ENCODE measurements at places on chromosomes 16 and 17. TPM values are rescaled to one million over a fixed set of nuclear protein-coding genes. Genes with fewer than 3 reads are reported as not detected.

The GLP2R gene
- total RNA-seq = 0.09 TPM

DNA sequence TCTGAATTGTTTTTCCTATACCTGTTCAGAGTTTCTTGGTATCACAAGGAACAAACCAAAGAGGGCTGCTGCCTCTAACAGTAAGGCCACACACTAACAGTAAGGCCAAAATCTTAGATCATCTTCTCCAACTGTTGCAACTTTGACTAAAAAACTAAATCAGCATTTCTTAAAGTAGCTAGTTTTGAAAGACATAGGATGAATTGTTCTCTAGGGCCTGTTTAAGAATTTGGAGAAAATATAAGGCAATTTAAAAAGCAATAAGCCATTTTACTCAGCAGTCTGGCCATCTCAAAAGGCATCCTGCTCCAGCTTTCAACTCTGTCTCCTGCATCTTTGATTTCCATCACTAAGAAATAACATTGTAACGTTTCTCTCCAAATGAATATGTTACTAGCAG is 105.0 kb upstream of the MON1B start:
- H3K36me3 ChIP-seq = no peaks in the 10 kb centered on the region
- H3K4me3 ChIP-seq = no peak overlapping the region
- DNase-seq = no peak
- H3K27me3 ChIP-seq = no peaks in the 10 kb centered on the region
- H3K27ac ChIP-seq = no peak overlapping the region
- H3K4me1 ChIP-seq = peaks cover 5% of the 10 kb centered on the region

DNA sequence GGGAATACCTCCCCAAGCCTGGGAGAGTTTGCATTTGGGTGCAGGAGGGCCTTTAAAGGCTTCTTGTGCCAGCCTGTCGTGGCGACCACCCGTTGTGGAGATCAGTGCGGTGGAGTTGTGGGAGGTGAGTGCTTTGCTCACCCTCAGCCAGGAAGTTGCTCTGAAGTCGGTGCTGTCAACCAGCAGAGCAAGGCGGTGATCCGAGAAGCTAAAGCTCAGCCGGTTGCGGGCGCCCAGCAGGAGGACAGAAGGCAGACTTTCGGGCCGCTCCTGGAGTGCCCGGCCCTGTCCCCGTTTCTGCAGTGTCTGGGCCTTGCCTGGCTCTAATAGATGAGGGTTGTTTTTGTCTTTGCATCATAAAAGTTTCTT is 1.4 kb downstream of the UBE2I start:
- H3K4me1 ChIP-seq = peaks cover 13% of the 10 kb centered on the region
- no peak for DNase-seq
- peak overlapping the region; percentile 95 for H3K27ac ChIP-seq
- peak overlapping the region; percentile 96 for H3K4me3 ChIP-seq

- H3K27ac ChIP-seq = no peak overlapping the region
- no peaks in the 10 kb centered on the region for H3K27me3 ChIP-seq
- DNase-seq = peak; percentile 22
- H3K4me1 ChIP-seq = peaks cover 11% of the 10 kb centered on the region
These were observed 41.8 kb upstream of the AMZ2 start for GRCh38 chr17:68205808-68206720.

- H3K4me3 ChIP-seq = no peak overlapping the region
- no peak overlapping the region for H3K27ac ChIP-seq
- H3K27me3 ChIP-seq = no peaks in the 10 kb centered on the region
- no peaks in the 10 kb centered on the region for H3K36me3 ChIP-seq
- H3K4me1 ChIP-seq = no peaks in the 10 kb centered on the region
These were observed 15.3 kb downstream of the TRPV2 start for GRCh38 chr17:16430650-16431049.

- peaks cover 7% of the 10 kb centered on the region for H3K4me1 ChIP-seq
- no peak for DNase-seq
- H3K27me3 ChIP-seq = no peaks in the 10 kb centered on the region
- peaks cover 11% of the 10 kb centered on the region for H3K36me3 ChIP-seq
These were observed 82.8 kb downstream of the TBC1D16 start for GRCh38 chr17:79952901-79953300.

The PPP1R1B gene
- not detected for total RNA-seq

DNA sequence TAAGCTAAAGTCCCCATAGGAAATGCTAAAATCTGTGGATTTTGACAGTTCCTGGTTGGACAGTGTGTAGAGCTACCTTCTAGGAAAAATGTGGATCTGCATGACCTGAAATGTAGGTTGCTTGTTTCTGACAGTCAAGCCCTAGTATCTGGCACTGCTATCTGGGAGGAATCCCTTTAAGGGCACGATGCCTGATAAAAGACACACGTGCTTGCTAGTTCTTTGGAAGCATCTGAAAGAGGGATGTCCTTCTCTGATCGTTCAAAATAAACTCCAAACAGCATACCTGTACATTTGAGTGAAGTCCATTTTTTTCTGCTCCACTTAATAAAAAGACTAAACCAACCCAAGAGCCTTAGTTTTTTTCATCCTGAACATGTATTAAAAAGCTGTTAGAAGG is 101.3 kb downstream of the CDK5R1 start:
- no peak for DNase-seq
- no peaks in the 10 kb centered on the region for H3K27me3 ChIP-seq
- H3K4me3 ChIP-seq = no peak overlapping the region
- H3K27ac ChIP-seq = no peak overlapping the region
- H3K4me1 ChIP-seq = no peaks in the 10 kb centered on the region

The MYH11 gene
- not detected for total RNA-seq

The SLFN14 gene
- not detected for total RNA-seq

The OXLD1 gene
- 47.6 TPM for total RNA-seq

GRCh38 chr17:27807567-27808470 is 7.5 kb upstream of the NOS2 start:
- H3K4me3 ChIP-seq = no peak overlapping the region
- H3K36me3 ChIP-seq = no peaks in the 10 kb centered on the region
- no peak for DNase-seq

DNA sequence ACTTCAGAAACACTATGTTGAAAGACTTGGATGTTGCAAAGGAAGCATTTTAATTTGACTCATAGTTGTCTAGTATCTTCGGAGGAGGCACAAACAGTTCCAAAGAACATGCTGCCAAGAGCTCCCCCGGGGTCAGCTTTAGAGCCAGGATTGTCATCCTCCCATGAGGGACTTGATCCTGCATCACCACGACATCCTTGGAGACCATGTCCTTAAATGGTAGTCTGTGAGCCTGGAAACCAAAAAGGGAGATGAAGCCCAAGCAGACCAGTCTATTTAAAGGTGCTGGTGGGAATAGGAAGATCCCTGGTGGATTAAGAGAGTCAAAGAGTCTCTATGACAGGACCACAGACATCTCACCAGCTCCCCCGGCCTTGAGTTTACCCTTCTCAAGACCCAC is 33.3 kb upstream of the DYNLRB2 start:
- H3K36me3 ChIP-seq = no peaks in the 10 kb centered on the region
- DNase-seq = no peak
- H3K27me3 ChIP-seq = peaks cover 24% of the 10 kb centered on the region
- H3K4me3 ChIP-seq = no peak overlapping the region
- H3K27ac ChIP-seq = no peak overlapping the region
- H3K4me1 ChIP-seq = no peaks in the 10 kb centered on the region

The TMEM186 gene
- total RNA-seq = 13.9 TPM

DNA sequence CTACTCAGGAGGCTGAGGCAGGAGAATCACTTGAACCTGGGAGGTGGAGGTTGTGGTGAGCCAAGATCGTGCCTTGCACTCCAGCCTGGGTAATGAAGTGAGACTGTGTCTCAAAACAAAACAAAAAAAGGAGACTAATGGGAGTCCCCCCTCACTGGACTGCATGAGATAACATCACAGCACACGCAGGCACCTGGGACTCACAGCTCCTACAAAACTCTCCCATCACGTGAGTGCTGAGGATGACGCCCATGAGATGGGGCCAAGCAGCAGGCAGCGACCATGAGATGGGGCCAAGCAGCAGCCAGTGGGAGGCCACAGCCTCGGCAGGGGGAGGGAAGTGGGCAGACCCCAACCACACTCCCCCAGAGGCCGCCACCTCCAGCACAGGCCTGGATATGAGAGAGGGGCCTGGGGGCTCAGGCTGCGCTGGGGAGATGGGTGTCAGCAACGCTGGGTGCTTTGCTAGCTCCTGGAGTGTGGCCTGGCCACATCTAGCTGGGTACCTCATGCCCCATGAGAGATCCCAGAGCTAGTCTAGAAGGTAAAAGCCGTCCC is 15.4 kb downstream of the DNAAF8 start:
- no peak overlapping the region for H3K4me3 ChIP-seq
- H3K27ac ChIP-seq = no peak overlapping the region
- no peaks in the 10 kb centered on the region for H3K4me1 ChIP-seq
- DNase-seq = no peak
- H3K27me3 ChIP-seq = no peaks in the 10 kb centered on the region

The CLDN9 gene
- total RNA-seq = 0.39 TPM

The TEX19 gene
- not detected for total RNA-seq

- H3K36me3 ChIP-seq = no peaks in the 10 kb centered on the region
- H3K4me1 ChIP-seq = no peaks in the 10 kb centered on the region
- no peak overlapping the region for H3K27ac ChIP-seq
- DNase-seq = no peak
These were observed 2.4 kb downstream of the KCNJ12 start for GRCh38 chr17:21378553-21378952.

- H3K36me3 ChIP-seq = no peaks in the 10 kb centered on the region
- H3K4me1 ChIP-seq = no peaks in the 10 kb centered on the region
- no peaks in the 10 kb centered on the region for H3K27me3 ChIP-seq
- no peak for DNase-seq
- H3K27ac ChIP-seq = no peak overlapping the region
These were observed 167.4 kb downstream of the PITPNC1 start for GRCh38 chr17:67544364-67544955.

The SLC13A2 gene
- not detected for total RNA-seq

- peaks cover 41% of the 10 kb centered on the region for H3K36me3 ChIP-seq
- H3K27ac ChIP-seq = no peak overlapping the region
- H3K4me1 ChIP-seq = peaks cover 6% of the 10 kb centered on the region
- no peak for DNase-seq
- no peaks in the 10 kb centered on the region for H3K27me3 ChIP-seq
- H3K4me3 ChIP-seq = no peak overlapping the region
These were observed 3.1 kb downstream of the ERI2 start for GRCh38 chr16:20803192-20803560.

DNA sequence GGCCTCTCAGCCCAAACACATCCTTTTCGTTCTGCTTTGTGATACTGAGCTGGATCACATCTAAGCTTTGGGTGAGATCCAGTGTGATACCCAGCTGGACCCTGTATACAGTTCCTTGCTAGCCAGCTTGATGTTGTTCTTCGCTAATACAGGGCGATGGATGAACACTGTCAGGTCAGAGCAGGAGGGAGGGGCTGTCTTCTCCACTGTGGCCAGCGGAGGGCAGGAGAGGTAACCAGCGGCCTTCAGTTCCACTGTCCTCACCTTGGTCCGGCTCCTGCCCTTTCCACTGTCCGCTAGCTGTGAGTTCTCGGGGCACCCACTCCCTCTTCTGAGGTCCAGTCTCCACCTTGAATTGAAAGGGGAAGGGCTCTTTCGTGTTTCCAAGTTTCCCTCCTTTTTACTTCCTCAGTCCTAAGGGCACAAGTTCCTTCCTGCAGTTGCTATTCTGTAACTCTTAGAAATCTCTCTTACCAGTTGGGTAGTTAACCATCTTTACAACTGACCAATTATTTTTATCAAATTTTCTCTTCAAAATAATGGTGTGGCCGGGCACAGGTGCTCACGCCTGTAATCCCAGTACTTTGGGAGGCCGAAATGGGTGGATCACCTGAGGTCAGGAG is 3.0 kb upstream of the ZNF213 start:
- peaks cover 36% of the 10 kb centered on the region for H3K36me3 ChIP-seq
- no peaks in the 10 kb centered on the region for H3K27me3 ChIP-seq
- H3K27ac ChIP-seq = no peak overlapping the region
- peak; percentile 60 for DNase-seq
- H3K4me3 ChIP-seq = no peak overlapping the region
- peaks cover 16% of the 10 kb centered on the region for H3K4me1 ChIP-seq

DNA sequence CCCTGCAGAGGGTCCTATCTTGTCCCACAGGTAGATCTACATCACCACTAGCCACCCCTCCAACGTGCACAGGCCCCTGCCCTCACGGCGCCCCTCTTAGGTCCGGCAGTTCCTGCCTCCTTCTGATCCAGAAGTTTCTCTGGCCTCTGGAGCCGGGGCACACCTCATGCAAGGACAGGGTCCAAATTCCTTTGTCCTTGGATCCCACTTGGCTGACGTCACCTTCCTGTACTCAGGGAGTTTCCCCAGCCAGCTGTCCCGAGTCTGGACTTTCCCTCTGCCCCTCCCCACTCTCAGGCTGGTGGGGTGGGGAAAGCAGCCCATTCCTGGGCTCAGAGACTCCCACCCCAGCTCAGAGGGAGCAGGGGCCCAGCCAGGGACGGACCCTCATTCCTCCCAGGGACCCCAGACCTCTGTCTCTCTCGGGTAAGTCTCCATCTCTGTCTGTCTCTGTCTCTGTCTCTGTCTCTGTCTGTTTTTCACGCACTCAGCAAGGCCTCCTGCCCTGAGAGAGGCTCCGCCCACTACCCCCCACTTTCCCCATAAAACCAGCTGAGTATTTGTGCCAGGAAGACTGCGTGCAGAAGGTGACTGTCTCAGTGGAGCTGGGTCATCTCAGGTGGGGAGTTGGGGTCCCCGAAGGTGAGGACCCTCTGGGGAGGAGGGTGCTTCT is at the start of gene IL32:
IL32 (plus strand) TSS at position 572 of the 673 bp plus-strand sequence. CDS start 172 bp downstream, outside the sequence.
- H3K27me3 ChIP-seq = no peaks in the 10 kb centered on the region
- no peaks in the 10 kb centered on the region for H3K36me3 ChIP-seq
- H3K27ac ChIP-seq = peak within 1 kb of the TSS; percentile 93
- DNase-seq = peak; percentile 67
- peaks cover 11% of the 10 kb centered on the region for H3K4me1 ChIP-seq

DNA sequence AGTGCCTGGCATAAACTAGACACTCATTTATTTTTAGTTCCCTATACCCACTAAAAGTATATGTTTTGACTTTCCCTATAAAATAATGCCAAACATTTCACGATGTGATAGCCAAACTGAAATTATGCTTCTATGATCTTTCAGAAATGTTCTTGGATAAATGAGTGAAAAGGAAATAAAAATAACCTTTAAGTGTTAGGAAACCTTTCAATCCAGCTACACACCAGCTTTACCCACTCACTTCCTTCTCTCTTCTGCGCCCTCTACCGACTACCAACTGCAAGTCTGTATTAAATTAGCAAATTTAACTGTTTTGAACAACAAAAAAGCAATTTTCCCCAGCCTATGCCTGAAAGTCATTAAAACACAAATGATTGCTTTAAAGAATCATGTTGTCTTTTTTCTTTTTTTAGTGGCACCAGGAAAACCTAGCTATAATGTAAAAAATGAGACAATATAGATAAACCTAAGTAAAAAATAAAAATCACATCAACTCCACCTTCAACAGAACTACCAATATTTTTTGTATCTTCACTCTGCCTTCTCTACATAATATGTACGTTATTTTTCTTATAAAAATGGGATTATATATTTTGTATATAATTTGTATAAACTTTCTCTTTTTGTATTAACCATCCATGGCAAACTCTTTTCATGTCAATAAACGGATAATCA is 13.2 kb upstream of the TMEM100 start:
- no peak overlapping the region for H3K27ac ChIP-seq
- H3K36me3 ChIP-seq = peaks cover 5% of the 10 kb centered on the region
- no peak overlapping the region for H3K4me3 ChIP-seq

DNA sequence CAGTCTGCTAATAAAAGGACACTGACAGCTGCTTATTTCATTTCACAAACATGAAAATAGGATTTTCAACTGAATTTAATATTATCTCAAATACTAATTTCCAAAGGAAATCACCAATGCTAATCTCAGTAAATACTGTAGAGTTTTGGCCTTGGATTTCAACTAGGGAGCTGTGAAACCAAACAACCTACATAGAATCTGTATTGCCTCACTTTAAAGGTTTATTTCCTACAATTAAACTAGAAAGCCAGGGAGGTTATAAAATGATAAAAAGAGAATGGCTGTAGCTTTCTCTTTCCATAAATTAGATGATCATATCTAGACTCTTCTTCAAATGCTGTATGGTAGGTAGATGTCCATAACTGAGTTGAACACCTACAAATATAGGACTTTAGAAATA is 82.8 kb downstream of the SKAP1 start:
- no peaks in the 10 kb centered on the region for H3K4me1 ChIP-seq
- peaks cover 36% of the 10 kb centered on the region for H3K27me3 ChIP-seq
- H3K27ac ChIP-seq = no peak overlapping the region
- H3K4me3 ChIP-seq = no peak overlapping the region

The CD79B gene
- not detected for total RNA-seq
